ENCODE measurements at places on chromosomes 4 and X.

GRCh38 chr4:22941688-22942375 lies 249.1 kb downstream of the GBA3 start:
- no peak for DNase-seq

GRCh38 chr4:111813555-111814140 lies 331.6 kb upstream of the FAM241A start:
- no peak for DNase-seq

- DNase-seq = peak; percentile 18
Observed at GRCh38 chrX:34300871-34301270, 168.8 kb upstream of the FAM47A start.

- peak; percentile 13 for DNase-seq
Observed at GRCh38 chrX:32514986-32515385, 696.4 kb downstream of the DMD start.

- peak; percentile 23 for DNase-seq
Observed at GRCh38 chr4:165355900-165356300, 22.9 kb upstream of the CPE start.

GRCh38 chrX:40434947-40435346 lies 145.8 kb upstream of the ATP6AP2 start:
- DNase-seq = no peak

GRCh38 chr4:85244638-85245037 lies 230.3 kb upstream of the ARHGAP24 start:
- DNase-seq = no peak

- DNase-seq = no peak
Observed at GRCh38 chr4:89123451-89123851, 12.1 kb downstream of the TIGD2 start.

GRCh38 chr4:182918791-182919302 lies 1.7 kb upstream of the DCTD start:
- DNase-seq = no peak

DNA sequence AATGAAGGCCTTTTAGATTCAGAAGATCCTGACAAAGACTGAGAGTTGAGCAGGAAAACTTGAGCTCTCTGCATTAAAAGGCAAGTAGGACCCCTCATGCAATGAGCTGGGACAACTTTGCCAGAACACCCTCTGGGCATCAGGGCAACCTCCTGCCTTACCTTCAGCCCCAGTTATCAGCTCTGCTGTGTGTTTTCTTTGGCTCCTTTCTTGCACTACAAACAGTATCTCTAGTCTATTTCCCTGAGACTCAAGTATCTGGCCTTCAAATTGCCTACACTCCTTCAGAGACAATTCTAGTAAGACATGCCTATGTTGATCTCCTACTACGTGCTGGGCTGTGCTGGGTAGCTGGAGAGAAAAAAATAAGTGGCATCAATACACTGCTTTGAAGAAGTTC lies 192.2 kb downstream of the MID1IP1 start:
- DNase-seq = no peak

GRCh38 chrX:97070346-97070745 lies 186.6 kb downstream of the RPA4 start:
- DNase-seq = no peak

GRCh38 chrX:71492231-71493065 lies 40.5 kb upstream of the OGT start:
- DNase-seq = peak; percentile 63

- peak; percentile 58 for DNase-seq
Observed at GRCh38 chr4:159103384-159103990, 608 bp downstream of the RAPGEF2 start.

- DNase-seq = no peak
Observed at GRCh38 chr4:182803235-182803634, 114.0 kb downstream of the DCTD start.

DNA sequence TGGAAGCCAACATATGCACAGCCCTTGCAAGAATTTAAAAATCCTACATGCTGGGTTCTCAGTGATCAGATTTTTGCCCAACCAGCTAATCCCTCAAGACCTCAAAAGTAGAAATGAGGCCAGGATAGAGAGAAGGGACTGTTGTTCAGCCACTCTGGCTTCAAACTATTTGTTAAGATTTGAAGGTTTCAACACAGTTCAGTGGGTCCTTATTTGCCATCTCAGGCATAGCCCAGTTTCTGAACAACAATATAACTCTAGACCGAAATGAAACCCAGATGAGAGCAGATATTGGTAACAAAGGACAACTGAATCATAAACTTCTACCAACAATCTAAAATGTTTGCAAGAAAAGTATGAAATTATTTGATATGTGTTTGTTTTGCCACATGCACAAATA lies 237.3 kb downstream of the NR3C2 start:
- no peak for DNase-seq

- DNase-seq = no peak
Observed at GRCh38 chr4:125198916-125199315, 115.8 kb upstream of the FAT4 start.

DNA sequence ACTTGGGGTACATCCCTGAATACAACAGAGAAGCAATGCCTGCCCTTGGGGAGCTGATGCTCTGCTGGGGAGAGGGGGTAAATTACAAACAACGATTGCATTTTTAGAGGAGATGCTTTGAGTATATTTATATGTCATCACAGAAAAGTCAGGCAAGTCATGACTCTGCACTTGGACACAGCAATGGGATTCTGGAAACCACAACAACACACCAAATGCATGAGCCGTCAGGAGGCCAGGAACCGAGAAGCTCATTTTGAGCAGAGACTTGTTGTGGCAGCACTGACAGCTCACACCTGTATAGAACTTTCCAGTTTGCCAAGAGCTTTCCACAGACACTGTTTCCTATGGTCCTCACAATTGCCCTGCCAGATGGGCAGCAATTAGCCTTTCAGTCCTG lies 113.2 kb upstream of the RBPJ start:
- no peak for DNase-seq

GRCh38 chrX:150088766-150089518 lies 150.7 kb upstream of the EOLA2 start:
- no peak for DNase-seq

GRCh38 chr4:6779667-6780565 lies 2.6 kb upstream of the KIAA0232 start:
- DNase-seq = no peak

DNA sequence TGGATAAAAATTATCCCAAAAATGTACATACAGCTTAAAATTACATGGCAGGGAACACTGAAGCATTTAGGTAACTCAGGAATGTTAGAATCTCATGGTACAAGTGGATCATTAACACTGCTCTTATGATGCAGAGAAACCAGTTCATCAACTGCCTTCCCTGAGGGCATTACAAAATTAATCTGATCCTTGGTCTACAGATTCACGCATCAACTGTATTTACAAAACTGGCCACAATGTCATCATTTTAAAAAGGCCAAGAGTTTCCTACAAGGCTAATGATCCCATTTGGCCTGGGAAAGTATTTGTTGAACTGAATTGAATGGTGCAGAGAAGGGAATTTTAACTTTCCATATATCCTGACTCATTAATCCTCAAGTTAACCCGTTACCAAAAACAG lies 84.6 kb downstream of the TSPAN5 start:
- no peak for DNase-seq

DNA sequence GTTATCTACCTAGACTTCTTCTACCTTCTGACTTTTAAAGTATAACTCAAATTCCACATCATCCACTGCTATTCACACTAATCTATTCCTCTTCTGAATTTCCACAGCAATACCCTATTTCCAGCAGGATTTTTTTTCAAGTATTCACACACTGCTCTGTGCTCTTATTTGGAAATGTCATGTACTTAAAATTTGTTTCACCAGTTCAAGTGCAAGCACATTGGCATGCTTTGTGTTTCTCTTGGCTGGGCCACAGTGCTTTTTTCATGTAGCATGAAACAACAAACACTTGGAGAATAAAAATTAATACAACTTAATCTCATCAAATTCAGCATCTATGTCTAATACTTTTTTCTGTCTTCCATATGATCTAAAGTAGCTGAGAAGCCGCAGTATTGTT lies 161.8 kb upstream of the PCDH18 start:
- DNase-seq = no peak

DNA sequence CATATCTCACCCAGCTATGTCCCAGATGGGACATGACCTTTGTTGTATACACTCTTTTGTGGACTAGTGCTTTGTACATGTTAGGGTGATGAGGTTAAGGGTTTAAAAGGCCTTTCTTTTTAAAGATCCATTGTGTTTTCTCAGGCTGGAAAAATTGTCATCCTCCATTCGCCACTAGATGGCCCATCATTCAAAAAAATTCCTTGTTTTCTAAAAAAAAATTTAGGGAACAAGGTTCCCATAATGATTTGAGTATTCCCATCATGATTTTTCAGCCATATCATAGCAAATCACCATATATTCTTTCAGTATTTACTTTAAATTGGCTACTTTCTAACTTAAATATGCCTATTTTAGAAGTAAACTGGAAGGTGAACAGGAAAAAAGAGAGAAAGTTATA lies 91.9 kb upstream of the TMEM164 start:
- no peak for DNase-seq

DNA sequence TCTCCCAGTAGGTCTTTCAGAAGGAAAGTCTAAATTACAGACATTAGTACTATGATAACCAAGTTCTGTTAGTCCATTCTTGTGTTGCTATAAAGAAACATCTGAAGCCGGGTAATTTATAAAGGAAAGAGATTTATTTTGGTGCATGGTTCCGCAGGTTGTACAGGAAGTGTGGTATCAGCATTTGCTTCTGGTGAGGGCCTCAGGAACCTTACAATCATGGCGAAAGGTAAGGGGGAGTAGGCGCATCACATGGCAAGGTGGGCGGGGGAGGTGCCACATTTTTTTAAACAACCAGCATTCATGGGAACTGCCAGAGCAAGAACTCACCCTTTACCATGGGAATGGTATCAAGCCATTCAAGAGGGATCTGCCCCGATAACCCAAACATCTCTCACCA lies 26.2 kb upstream of the USP46 start:
- no peak for DNase-seq

DNA sequence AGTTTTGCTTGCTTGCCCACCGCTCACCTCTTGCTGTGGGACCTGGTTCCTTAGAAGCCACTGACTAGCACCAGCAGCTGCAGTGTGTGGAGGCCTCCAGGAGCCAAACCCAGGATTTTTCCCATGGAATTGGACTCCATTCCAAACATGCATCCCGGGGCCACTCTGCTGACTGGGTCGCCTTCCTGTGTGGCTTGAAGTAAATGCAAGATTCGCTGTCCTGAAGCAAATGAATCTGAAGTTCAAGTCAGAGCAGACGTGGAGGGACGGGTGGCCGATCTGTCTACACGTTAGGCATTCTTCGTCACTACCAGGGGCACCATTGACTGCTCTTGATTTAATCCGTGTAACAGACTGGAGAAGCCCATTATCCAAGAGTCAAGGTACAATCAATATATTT lies 109.0 kb downstream of the SHOX start:
- no peak for DNase-seq

DNA sequence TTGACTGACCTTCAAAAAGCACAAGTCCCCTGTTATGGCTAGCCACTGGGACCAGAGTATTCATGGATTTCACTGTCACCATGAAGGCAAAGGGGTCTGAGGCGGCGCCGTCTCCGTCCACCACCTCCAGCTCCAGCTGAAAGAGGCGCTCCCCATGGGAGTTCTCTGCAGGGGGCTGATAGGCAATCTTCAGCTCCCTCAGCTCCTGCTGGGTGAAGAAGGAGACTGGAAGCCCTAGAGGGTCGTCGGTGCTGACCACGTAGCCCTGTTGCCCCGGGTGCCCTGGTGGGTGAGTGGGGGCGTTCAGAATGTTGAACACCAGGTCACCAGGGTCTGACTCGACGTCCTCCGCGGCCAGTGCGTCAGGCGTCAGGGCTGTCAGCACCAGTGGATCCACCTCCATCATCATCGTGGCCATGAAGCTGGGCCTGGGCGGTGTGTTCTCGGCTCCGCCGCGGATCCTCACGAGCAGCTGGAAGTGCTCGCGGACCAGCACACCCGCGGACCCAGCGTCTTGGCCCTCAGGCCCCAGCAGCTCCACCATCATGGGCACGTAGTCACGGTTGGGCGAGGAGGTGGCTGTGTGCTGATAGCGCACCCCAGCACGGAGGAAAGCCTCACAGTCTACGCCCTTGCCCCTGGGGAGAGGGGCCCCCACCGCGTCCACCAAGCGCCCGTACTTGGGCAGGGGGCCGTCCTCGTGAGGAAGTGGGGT lies 987 bp downstream of the FREM3 start:
- no peak for DNase-seq

DNA sequence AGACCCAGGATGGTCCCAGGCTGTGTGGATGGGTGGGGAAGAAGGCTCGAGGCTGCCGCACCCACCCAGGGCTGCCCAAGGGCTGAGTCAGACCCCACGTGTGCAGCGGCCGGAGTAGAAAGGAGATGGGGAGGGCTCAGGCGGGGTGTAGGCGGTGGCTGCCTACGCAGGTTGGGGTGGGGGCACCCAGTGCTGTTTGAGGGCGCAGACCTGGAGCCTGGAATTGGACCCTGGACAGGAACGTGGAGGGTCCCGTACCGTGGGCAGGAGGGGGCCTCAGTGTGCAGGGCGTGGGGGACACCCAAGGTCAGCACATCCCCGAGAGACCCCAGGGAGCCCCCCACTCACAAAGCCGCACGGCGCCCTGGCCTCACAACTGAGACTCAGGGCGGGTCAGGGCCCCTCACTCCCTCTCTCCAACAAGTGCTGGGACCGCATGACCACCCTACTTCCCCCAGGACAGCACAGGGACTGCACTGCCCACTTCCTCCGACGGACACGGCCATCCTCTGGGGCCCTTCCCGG lies 79.9 kb downstream of the FAM53A start:
- DNase-seq = no peak

GRCh38 chr4:183146478-183146877 lies 47.4 kb downstream of the WWC2 start:
- no peak for DNase-seq

GRCh38 chr4:55004831-55005230 lies 120.6 kb downstream of the KDR start:
- no peak for DNase-seq

DNA sequence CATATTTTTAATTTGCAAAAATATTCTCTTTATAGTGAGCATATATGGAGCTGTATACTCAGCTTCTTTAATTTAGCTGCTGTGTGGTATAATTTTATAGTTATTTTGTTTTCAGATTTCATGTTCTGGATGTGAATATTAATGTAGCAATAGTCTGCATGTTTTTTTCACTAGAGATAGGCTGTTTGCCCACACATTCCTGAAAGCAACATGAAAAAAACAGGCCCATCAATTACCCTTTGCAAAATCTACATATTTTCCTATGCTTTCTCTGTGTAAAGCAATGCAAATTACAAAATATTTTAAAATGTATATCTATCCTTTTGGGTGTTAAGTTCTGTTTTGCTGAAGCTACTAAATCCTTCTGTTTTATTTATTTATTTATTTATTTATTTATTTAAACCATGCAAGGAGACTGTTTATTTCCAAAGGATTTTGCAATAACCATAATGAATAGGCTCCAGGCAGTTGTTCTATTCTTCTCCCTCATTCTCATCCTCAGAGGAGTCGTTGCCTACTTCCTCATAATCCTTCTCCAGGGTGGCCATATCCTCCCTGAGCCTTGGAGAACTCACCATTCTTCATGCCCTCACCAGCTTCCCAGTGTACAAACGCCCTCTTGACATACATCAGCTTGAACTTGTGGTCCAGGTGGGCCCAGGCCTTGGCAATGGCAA lies 277.1 kb downstream of the ANKRD50 start:
- DNase-seq = no peak

Data from GM13977 (cell line).